ENCODE measurements at places on chromosomes 16 and 17.

GRCh38 chr17:64055183-64056142 lies 35.0 kb upstream of the ICAM2 start:
- DNase-seq: no peak

DNA sequence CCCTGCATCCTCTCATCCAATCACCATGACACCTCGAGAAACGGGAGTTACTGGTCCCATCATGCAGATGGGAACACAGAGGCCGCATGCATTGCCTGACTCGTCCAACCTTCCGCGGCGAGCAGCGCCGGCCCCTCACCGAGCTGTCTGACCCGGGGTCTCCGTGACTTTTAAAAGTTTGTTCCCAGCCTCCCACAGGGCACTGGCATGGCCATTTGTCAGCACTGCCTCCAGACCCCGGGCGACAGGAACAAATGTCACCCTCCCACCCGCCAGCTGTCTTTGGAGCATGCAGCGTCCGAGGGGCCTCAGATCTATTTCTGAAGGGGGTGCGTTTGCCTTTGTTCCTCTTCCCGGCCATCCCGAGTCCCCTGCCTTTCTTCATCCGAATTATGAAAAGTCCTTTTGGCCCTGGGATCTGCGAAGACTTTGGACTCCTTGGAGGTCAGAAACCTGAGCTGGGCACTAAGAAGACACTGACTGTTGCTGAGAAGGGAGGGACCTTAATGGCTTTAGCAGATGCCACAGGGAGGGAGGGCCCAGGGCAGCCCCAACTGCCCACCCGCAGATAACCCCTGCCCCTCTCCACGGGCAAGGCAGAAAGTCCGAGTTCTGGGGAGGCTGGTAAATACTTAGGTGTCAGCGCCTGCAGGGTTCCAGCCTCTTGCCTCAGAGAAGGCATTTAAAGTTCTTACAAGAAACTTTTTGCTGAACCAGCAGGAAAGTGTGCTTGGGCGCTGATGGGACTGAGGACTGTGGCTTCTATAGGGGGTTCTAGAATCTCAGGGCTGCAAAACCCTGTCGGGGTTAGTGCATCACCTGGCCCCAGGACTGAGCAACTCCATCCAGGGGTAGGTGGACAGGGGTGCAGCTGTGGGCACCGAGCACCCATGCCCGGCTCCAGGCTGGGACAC lies 348.1 kb downstream of the FOXL1 start:
- no peak for DNase-seq

DNA sequence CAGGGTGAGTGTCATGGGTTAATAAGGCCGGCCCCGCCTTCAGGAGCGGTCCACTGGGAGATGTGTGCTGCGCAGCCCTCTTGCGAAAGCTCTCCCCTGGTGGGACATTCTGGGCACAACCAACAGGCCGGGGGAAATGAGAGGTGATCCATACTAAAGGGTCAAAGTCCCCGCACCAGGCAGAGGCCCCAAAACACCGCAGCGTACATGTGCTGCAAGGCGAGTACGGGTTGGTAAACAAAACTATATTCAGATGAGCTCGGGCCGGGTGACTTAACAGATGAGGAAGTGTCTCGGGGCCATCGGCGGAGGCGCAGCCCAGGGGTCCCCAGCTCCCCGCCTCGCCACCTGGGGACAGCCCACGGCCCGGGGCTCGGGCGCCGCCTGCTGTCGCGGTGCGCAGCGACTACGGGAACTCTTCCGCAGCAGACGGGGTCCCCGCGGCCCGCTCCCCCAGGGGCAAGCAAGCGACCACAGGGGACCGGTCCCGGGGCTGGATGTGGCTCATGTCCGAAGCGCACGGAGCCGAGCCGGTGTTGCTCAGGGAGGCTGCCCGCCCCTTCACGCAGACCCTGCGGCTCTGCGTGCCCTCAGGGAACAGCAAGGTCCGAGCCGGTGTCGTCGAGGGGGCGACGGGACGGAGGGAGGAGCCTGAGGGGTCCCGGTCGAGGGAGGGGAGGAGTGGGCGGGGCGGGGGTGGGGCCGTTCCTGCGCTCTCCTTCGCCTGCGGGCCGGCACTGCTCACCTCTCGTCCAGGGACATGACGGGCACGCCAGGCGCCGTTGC lies at the start of gene RAB37:
Gene RAB37 (plus strand): TSS at position 744 of the 786 bp plus-strand sequence. CDS start 17 bp downstream, at position 761.
- no peak for DNase-seq

- DNase-seq: no peak
These were observed 3.0 kb upstream of the MTMR4 start for GRCh38 chr17:58517378-58517927.

DNA sequence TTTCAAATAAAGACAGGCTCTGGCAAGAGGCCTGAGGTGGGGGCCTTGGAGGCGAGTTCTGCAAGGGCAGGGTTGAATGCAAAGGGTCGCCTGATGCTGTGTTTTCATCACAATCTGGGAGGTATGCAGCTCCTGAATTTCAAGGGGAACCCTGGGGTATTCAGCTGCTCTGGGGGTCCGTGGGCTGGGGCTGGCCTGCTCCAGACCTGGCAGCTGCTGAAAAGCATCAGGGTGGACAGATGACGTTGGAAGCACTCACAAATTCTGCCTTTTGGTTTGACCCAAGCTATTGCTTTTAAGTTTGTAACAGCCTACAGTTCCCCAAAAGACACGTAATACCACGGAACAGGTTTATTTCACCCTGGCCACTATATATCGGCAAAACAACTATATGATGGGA lies 1.3 kb downstream of the DNAH17 start:
- DNase-seq: no peak

DNA sequence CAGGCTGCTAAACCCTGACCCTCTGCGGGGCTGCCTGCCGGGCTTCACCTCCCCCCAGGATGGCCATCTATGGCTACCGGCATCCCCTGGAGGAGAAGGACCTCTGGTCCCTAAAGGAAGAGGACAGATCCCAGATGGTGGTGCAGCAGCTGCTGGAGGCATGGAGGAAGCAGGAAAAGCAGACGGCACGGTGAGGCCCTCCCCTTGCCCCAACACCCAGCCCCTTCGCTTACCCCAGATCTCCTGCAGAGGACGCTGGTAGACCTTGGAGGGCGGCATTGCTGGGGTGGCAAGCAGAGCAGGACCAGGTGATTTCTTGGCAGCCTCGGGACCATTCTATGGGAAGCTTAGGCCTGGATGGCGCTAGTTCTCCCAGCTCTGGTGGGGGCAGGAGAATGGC lies 24.5 kb downstream of the ABCC3 start:
- DNase-seq: no peak

GRCh38 chr16:89303617-89304016 lies 86.1 kb downstream of the ZNF778 start:
- DNase-seq: no peak

DNA sequence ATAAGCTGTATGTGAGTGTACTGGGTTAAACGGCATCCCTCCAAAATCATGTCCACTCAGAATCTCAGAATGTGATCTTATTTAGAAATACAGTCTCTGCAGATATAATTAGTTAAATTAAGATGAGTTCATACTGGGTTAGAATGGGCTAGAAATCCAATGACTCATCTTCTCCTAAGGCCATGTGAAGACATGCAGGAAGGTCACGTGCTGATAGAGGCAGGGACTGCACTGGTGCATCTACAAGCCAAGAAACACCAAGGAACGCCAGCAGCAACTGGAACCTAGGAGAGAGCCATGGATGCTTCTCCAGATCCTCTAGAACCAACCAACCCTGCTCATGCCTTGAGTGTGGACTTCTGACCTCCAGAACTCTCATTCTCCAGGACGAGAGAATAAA lies 241.0 kb downstream of the XYLT1 start:
- DNase-seq: no peak

- no peak for DNase-seq
These were observed 46.2 kb downstream of the ZFPM1 start for GRCh38 chr16:88499292-88499691.

- no peak for DNase-seq
These were observed 2.2 kb downstream of the GALNS start for GRCh38 chr16:88854306-88855111.

DNA sequence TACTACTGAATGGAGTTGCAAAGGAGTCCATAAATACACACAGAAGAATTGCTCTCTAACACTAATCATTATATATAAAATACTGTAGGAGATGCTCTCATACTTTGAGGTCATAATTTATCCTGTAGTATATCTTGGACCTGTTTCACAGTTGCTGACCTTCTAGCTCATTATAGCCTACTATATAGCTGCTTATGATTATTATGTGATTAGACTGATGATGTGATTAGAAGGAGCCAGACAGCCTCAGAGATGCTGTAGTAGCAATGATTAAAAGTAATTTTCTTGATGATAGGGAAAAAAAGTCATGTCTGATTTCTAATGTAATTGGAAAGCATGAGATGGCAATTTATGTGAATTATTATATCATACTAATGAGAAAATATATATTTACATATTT lies 455.7 kb downstream of the CNTNAP4 start:
- no peak for DNase-seq

DNA sequence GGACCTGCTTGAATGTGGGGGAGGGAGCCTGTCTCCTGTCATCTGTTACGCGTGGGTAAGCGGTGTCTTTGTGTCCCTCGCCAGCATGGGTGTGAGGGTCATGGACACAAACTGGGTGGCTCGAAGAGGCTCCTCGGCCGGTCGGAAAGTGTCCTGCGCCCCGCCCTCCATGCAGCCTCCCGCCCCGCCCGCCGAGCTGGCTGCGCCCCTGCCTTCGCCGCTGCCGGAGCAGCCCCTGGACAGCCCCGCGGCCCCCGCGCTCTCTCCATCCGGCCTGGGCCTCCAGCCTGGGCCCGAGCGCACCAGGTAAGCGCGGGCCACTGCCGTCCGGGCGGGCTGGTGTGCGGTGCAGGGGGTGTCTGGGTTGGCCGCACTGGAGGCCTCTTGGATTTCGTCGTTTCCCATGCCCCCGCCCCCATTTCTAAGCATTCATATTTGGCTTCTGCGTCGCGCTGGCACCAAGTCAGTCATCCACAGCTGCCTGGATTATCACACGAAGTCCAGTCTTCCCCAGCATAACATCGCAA lies 43.8 kb downstream of the ELAC2 start:
- no peak for DNase-seq

DNA sequence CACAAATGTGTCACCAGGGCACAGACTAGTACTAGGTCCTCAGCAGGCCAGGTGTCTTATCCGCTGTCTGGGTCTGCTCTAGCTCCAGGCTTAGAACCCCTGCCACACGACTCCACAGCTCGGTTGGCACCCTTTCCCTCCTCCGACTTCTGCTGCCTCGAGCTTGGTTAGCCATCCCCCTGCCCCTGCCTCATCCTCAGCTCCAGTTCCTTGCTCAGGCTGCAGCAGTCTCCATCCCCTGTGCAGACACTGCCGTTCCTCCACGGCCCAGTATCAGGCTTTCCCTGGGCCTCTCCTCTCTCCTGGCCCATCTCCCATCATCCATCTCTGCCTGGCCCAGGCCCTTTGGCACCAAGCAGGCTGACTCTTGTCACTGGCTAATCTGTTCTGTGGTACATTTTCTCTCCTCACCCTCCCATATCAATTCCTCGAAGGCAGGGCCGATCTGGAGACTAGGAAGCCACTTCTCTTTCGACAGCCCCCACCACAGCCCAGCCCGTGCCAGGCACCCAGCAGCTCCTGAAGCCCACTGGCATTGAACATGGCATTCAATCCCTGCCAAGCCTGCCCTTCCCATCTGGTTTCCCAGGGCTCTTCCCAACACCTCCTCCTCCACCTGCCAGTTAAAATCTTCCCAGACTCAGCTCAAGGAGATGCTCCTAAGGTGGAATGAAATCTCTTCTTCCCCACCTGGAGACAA lies 1.4 kb upstream of the GRN start:
- DNase-seq: no peak

DNA sequence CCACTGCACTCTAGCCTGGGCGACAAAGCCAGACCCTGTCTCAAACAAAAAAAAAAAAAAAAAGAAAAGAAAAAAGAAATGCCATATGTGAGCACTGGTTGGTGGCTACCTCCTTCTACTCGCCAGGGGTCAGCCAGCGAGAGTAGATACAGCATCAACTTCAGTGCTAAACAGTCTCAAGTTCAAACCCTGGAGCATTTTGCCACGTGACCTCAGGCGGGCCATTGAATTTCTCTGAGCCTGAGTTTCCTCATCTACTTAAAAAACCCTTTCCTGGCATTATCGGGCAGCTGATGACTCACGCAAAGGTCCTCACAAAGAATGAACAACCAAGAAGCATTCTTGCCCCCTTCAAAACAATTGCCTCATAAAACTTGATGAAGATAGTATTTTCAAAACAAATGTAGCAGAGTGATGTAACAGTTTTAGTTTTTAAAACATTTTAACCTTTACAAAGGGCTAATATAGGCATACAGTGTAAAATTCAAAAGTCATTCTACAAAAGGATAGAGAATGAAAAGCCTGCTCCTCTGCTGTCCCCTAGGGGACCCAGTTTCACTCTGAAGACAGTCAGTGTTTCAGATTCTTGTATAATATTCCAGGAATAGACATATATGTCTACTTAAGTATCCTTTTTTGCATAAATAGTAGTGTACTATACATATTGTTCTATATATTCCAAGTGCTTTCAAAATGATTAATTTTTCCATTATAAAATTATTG lies 28.4 kb downstream of the DNAH2 start:
- DNase-seq: no peak

DNA sequence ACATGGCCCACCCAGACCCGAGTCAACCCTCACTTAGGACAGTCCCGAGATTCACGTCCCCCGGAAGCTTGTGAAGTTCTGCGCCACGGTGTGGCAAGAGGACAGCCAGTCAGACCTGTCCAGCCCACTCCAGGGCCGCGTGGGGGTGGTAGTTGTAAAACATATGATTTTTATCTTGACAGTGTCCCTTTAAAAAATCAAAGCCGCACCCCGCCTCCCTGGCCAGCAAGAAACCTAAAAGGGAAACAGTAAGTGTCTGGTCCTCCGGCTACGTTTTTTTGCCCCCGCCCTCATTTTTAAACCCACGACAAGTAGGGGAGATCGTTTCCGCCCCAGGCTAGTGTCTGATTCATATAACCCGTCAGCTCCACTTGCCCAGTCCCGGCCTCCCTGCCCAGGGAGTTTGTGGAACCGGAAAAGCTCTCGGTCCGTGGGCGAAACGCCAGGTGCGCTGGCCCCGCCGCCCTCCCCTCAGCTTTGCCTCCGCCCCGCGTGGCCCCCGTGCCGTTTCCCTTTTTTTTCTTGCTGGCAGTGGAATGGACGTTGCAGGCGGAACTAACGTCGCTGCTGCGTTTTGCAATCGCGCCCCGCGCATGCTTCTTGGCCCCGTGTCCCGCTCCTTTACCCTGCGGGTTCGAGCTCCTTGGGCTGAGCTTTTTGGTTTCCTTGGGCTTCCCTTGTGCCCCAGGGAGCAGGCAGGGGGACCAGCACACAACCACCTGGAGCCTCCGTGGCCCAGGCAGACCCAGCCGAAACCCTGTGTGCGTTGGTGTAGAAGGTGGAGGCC lies 13.3 kb upstream of the NUDT16L1 start:
- no peak for DNase-seq

GRCh38 chr17:44968225-44969143 lies at the start of gene C1QL1:
TSS of gene C1QL1 (minus strand) at chr17:44968303. CDS start at chr17:44968048, 255 bp downstream.
- peak; percentile 95 for DNase-seq

All from neuronal stem cell (in vitro differentiated cells).